ENCODE measurements at places on chromosomes 1 and 21.

- DNase-seq: no peak
These were observed 335.9 kb downstream of the RGS7 start for GRCh38 chr1:241020851-241021697.

DNA sequence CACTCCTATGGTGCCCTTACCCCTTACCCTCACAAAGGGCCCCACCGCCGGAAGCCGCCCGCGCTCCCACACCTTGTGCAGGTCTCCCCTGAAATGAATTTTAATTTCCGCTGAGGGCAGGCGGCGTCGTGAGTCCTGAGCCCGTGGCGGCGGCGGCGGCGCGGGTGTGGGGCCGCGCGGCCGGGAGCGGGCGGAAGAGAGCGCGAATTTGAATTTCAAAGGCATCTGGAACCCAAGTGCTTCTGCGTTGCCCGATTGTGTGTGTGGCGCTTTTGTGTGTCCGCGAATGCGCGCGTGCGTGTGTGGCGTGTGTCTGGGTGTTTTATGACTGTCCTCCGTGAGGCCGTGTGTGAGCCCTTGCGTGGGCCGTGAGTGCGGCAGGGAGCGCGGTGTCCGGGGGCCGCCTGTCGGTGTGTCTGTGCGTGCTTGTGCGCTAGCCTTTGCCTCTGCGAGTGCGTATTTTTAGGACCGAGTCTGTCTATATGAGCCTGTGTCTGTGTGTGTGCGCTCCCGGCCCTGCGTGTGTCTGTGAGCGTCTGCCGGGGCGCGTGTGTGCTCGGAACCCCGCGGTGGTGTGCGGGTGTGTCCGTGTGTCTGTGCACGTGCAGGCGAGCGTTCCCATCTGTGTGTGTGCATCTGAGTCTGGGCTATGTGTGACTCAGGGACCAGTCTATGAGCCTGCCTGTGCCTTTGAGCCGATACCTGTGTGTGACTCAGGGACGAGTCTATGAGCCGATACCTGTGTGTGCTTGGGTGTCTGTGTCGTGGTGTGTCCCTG, 7.9 kb upstream of the ADGRB2 start:
- no peak for DNase-seq

DNA sequence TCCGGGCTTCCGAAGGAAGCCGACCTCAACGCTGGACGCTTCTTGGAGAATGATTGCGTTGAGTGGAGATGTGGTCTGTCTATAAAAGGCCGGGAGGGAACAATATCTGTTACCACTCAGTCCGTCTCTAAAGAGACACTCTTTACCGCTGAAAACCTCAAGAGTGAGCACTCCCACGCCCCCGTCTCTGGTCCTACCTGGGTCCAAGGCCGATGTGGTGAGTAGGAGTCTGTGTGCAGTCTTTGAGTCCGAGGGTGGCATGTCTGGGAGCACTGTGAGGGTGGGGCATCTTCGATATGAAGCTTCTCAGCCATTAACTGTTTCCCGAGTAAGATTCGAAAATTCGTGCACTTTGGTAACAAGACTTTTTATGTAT, 576 bp downstream of the ZFP69 start:
- peak; percentile 17 for DNase-seq

DNA sequence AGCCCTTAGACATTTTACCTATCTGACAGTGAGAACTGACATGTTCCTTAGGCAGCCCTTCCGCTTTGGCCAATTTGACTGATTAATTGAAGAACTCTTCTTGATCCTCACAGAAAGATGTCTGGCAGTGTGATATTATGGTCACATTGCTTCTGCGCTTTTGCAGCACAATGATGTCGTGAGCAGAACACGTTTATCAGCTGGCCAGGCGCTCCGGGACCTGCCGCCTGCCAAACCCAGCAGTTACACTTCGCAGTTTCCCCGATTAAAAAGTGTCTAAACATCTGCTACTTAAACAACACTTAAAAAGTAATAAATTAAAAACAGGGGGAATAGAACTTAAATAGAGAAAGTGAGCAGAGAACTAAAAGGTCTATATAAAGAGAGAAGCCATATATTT, 103.5 kb upstream of the ETS2 start:
- DNase-seq: no peak

GRCh38 chr1:168199056-168199455, 20.3 kb downstream of the TIPRL start:
- no peak for DNase-seq

GRCh38 chr1:180415985-180416633, 86.3 kb downstream of the ACBD6 start:
- peak; percentile 44 for DNase-seq

DNA sequence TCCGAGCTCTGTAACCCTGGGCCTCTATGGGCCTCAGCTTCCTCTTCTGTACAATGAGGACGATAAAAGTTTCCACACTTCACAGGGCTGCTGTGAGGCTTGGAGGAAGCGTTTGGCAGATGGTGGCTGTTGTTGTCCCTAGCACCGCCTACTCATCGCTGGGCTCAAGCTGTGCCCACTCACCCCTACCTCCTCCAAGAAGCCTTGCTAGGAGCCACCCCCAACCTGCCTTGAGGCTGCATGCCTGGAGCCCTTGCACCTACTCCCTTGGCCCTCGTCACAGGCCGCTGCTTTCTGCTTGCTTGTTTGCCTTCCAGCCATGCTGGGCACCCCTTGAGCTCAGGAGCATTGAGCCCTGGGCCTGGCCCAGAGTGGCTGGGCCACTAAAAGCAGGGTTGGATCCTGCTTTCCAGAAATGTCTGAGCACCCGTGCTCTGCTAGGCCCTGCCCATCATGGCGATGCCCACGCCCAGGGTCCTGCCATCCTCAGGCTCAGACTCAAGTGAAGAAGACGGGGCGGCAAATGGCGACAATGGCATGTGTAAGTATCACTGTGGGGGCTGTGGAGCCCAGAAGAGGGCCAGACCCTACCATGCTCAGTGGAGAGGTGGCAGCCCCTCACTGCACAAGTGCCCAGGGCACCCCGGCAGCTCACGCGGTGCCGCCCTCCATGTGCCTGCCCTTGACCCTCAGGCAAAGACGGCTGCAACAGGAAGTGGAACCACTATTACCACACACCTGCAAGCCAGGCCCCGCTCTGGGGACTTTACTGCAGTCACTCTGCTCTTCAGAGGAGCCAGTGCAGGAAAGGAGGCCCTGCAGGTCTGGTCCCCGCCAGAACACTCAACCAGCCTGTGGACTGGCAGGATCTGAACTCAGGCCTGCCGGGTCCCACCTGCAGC, 9.5 kb downstream of the SH3BGRL3 start:
- DNase-seq: no peak

GRCh38 chr21:45584786-45585185, 42.5 kb upstream of the SLC19A1 start:
- no peak for DNase-seq
